BJ (cell line): ENCODE measurements at places on chromosomes 5 and 9.

DNA sequence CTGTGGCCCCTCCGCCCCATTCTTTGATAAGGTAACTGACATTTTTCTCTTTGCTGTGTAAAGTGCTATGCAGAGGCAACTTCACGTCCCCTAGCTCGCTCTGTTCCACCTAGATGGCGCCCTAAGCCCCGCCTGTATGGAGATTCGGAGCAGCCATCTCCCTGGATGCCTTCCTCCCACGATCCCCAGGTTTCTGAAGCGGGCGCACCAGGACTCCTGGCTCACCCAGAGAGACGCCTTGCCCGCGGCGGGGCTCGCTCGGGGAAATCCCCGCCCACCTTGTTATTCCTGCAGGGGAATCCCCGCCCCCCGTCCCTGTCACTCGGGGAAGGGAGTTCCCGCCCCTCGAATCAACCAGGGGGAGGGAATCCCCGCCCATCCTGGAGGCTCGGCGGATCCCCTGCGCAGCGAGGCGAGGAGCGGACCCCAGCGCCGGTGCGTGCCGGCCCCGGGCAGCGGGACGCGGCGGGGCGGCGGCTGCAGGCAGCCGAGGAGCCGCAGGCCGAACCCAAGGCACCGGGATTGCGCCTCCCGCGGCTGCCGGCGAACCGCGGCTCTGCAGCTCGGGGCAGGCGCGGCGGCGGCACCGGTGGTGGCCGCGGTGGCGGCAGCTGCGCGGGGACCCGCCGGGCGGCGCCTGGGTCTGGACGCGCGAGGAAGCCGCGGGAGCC lies at the start of gene PDZD2:
PDZD2 (plus strand) TSS at position 384 of the 671 bp plus-strand sequence.
- DNase-seq: no peak

DNA sequence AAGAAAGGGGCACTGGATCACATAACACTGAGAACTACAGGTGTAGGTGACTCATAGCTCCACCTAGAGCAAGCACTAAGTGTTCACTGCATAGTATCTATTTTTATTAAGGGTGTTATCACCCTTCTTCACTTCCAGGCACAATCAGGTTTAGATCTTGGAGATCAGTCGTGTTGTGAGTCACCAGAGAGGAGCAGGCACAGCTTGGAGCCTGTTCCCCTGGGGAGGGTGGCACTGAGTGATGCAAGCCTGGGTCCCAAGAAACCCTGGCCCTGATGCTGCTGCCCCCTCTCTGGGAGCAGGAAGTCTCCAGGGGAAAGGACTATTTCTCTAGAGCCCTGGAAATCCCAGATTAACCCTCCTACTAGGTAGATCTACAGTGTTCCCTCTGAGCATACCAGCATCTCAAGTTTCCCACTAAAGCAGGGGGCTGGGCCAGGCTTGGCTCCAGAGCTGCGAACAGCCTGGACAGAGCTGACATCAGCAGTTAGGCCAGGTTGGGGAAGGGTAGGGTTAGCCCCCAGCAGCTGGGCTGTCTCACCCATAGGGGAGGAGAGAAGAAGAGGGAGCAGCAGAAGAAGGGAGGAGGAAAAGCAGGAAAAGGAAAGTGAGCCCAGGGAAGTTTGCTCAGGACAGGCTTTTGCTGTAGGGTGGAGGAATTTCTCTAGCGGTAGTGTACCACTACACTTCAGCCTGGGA lies 28.1 kb upstream of the SPINK4 start:
- DNase-seq: no peak

GRCh38 chr5:61933787-61934626 lies 372.0 kb upstream of the KIF2A start:
- DNase-seq: no peak

- no peak for DNase-seq
Observed at GRCh38 chr5:173464813-173465212, 136.6 kb upstream of the STC2 start.

DNA sequence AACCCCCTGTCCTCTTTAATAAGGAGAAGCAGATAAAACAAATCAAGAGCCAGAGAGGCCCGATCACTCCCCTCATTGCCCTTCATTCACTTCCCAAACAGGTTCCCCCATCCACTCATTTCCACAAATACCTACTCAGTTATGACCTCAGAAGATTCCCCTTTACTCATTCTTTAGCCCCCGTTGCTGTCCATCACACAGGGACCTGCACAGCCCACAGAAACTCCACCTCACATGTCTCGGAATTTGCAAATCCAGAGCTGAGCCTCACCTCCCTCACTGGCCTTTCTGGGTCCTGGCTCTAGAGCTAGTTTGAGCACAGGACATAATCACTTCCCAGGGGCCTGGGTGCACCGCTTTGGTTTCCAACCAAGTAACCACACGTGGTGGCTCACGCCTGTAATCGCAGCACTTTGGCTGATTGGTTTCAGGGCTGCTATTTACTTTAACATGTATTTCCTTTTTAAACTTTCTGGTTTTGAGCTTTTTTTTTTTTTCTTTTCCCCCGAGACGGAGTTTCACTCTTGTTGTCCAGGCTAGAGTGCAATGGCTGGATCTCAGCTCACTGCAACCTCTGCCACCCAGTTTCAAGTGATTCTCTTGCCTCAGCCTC lies 17.8 kb downstream of the ATP6V0E1 start:
- DNase-seq: no peak

DNA sequence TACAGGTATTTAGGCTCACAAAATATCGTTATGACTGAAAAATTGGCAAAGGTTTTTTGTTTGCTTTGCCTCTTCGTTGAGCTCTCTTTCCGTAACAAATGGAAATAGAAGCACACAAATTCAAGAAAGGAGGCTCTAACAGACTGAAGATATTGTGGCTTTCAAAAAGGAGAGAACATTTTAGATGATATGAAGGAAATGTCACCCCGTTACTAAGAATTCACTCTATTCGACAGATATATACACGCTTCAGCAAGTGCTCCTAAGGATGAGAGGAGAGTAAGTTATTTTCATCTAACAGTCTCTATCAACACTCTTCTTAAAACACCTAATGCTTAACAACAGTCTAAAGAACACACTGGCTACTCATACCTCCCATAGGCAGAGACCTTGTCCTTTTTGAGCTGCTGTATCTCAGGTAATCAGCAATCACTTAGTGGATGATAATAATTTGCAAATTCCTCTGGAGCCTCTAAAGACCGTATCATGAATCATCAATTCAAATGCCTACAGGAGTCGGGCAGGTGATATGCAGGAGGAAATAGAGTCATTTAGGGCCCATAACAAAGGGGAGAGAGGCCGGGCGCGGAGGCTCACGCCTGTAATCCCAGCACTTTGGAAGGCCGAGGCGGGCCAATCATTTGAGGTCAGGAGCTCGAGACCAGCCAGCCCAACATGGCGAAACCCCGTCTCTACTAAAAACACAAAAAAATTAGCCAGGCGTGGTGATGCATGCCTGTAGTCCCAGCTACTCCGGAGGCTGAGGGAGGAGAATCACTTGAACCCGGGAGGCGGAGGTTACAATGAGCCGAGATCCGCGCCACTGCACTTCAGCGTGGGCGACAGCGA lies 1.4 kb upstream of the HSDL2 start:
- no peak for DNase-seq

DNA sequence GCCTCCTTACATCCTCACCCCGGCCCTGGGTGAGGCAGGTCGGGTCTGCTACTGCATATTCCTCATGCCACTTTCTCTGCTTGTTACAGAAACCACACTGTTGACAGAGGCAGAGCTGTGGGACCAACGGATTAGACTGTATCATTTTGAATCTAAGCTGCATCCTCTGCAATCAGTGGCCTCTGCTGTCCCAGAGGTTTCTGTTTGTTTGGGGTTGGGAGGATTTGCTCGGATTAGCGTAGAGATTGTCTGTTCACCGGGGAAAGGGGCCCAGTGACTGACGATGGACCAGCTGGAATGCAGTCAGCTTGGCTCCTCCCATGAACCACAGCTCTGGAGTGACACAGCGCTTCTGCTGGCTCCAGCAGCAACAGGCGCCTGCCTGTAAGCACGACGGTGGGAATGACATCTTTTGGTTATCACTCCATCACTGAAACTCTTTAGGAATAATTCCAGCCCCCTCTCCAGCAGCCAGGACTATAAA lies 37.3 kb upstream of the ADRA1B start:
- DNase-seq: peak; percentile 37

DNA sequence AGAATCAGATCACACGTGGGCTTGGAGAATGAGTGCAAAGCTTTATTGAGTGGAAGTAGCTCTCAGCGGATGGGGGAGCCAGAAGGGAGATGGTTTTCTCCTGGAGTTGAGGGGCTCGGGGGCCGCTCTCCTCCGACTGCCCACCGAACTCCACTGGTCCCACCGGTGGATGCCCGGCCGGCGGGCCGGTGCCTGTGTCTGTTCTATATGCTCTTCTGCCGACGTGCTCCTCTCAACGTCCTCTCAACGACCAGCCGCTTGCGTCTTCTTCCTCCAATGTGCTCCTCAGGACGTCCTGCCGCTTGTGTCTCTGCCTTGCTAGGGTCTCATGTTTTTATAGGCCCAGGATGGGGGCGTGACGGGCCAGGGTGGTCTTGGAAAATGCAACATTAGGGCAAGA lies 161.9 kb downstream of the MUSK start:
- no peak for DNase-seq

DNA sequence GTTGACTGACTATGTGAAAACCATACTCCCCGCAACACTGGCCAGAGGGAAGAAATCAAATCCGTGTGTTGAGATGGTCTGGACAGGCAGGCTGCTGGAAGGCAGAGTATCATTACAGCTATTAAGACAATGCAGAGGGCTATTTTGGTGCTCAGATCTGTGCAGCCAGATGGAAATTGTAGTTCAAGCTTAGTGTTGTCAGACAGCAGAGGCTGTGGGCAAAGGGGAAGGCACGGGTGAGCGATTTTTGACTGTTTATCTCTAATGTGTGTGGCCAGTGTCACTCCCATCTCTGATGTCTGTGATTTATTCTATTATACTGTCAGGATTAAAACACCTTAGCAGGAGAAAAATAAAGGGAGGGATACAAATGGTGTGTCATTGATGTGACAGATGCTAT lies 984.4 kb upstream of the WWC1 start:
- DNase-seq: no peak

GRCh38 chr5:68749631-68750030 lies 344.2 kb upstream of the SLC30A5 start:
- DNase-seq: no peak
